ENCODE measurements at places on chromosomes 2 and 18.

DNA sequence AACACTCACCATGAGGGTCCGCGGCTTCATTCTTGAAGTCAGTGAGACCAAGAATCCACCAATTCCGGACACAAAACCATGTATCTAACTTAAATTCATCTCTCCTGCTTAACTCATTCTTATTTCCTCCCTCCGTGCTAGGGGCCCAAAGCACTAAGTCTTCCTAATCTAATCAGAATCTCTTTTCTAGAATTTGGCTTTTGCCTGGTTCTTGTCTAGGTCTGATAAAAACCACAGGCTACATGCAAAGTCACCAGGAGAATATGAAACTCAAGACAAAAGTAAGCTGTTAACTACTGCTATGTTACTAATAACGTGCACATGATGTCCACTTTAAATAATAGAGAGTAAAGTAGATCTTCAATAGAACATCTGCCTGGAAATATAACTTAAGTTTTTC is 69.9 kb downstream of the TRIP12 start:
- peak; percentile 18 for DNase-seq

DNA sequence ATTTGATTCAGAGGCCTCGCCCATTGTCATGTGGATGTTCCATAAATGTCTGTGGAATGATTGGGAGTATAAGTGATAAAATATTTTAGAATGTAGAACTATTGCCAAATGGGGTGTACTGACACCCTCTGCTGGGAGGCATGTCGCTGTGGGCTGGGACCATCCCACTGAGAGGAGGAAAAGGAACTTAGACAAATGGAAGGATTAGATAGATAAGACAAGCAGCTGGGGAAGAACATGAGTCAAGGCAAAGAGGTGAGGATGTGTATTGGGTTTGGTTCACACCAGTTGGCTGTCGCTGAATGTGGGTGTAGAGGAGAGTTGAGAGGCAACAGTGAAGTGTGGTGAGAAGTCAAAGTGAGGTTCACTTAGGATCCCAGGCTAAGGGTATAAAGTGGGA is 4.0 kb downstream of the C2orf74 start:
- DNase-seq: no peak

GRCh38 chr2:69618362-69618761 is 25.2 kb downstream of the AAK1 start:
- DNase-seq: no peak

DNA sequence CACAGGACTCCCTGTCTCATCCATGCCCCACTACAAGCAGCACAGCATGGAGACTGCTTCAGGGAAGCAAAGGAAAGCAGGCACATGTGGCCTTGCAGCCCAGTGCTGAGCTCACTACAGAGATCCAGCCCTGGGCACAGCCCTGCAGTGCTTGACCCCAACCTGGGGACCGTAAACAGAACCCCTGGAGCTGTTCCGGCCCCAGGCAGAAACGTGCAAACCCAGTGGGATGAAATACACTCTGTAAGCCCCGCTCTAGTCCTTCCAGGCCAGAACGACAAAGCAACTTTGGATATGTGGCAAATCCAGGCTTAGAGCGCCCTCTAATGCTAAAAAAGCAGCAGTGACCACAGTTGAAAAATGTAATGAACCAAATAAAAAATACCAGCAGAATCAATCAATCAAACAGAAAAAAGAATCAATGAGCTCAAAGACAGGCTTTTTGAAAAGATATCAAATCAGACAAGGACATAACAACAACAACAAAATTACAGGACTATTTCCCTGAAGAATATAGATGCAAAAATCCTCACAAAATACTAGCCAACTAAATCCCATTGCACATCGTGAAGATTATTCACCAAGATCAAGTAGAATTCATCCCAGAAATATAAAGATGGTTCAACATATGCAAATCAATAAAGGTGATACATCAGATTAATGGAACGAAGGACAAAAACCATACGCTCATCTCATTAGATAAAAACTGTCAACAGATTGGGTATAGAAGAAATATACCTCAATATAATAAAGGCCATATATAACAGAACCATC is 45.6 kb downstream of the ZNF519 start:
- peak; percentile 40 for DNase-seq

DNA sequence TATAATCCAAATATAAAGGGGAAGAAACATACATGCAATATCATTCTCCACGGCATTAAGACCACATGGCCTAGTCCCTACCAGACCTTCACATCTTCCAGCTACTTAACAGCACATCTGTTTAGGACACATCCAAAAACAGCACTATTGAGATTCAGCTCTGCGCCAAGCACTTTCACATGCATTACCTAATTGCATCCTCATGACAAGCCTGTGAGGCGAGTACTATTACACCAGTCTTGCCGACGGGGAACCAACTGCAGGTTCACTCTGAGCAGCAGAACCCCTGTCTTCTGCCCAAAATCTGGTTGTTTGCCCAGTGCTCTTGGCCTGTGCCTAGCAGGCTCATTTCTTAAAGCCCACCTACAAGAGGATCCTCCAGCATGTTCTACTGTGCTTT is 66.7 kb downstream of the AAK1 start:
- no peak for DNase-seq

GRCh38 chr2:100059638-100060037 is 82.8 kb downstream of the AFF3 start:
- no peak for DNase-seq

Data from activated CD4-positive, alpha-beta T cell treated with anti-CD3 and anti-CD28 coated beads, Interleukin-2, amount 50 U/mL, for 16 hours (primary cell).